ENCODE measurements at places on chromosomes 4 and X.

- no peak for DNase-seq
Measured at GRCh38 chrX:124518885-124519284, 172.5 kb downstream of the SH2D1A start.

- no peak for DNase-seq
Measured at GRCh38 chr4:53346920-53347852, 18.7 kb downstream of the SCFD2 start.

DNA sequence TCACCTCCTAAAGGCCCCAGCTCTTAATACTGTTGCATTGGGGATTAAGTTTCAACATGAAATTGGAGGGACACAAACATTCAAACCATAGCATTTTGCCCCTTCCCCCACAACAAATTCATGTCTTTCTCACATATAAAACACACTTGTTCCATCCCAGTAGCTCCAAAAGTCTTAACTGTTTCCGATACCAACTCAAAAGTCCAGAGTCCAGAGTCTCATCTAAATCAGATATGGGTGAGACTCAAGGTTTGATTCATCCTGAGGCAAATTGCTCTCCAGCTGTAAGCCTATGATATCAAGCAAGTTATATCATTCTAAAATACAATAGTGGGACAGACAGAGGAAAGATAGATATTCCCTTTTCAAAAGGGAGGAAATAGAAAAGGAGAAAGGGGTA lies 8.7 kb downstream of the SLC9B1 start:
- DNase-seq = no peak

DNA sequence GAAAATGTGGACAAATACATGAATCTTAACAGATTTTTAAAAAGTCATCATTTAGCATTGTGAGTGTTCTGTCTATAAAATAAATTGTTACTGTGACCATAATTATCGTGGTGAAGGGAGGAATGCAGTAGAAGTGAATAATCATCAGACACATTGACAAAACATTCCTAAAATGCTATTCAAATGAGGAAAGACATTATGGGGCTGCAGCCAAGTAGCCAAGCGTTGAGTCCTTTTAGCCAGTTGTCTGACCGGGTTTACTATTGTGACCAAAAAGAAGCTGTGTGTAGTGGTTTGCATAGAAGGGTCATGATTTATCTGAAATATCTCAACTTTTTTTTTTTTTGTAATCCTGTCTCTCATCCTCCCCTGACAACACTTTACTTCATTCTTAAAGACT lies 19.5 kb downstream of the WWC2 start:
- DNase-seq = no peak

- no peak for DNase-seq
Measured at GRCh38 chr4:145293658-145294057, 113.3 kb upstream of the OTUD4 start.
